ENCODE measurements at places on chromosomes 12 and 14.

DNA sequence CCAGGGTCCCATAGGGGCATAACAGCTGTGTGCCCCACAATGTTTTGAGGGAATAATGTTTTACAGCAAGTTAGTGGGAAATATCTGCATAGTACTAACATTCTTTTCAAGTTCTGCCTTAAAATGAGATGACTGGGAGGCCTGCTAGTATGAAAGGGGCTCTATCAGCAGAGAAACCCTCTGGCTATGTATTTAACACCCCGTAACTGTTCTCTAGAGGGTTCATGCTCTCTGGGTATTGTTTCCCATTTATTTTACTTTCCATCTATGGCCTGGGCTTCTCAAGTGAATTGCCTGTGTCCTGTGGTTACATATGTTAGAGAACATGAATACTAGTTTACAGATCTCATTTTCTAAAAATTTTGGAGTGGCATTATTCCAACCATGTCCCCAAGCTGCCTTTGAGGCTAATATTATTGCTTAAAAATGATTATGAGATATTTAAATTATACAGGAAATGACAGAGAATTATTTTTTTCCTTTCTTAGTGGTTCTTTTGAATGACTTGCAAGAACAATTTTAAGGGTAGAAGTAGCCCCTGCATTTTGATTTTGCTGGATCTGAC is 37.5 kb downstream of the GNG2 start:
- DNase-seq = no peak

DNA sequence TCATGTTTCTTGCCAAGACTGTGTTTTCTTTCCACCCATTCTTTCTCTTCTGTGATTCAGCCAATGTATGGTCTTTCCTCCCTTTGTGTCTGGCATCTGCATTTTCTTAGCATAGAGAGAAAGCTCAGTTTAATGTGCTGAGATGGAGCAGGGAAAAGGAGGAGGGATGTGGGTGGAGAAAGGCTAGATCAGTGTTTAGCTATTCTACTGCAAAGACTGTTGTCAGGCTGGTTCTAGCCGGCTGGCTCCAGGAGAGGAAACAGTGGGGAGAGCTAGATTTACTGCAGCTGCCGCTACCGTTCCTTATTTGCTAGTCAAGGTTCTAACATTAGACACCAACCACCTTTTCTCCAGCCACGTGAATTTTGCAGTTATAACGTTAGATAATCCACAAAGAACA is 5.2 kb upstream of the RIMKLB start:
- no peak for DNase-seq

DNA sequence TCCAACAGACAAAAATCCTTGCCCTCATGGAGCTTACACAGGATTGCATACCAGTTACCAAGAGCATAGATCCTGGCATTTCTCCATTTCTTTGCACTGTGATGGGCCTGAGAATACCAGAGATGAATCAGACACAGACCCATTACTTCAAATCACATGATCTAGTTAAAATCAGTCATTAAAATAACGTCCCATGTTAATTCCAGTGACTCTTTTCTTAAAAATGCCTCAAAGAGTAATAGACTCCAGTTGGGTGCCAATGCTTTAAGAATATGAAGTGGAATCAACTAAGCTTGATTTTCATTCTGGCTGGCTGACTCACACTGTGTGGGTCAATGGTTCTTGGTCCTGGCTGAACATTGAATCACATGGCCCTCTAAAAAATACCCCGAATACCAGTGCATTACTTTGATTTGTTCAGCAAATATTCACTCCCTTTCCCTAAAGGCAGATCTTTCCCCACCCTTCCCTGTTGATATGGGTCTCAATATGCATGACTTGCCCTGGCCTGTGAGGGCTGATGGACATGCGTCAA is 11.0 kb downstream of the ASB2 start:
- no peak for DNase-seq

- no peak for DNase-seq
Measured at GRCh38 chr14:91256661-91257060, 12.2 kb upstream of the GPR68 start.

- no peak for DNase-seq
Measured at GRCh38 chr14:61593330-61593729, 102.0 kb upstream of the HIF1A start.

GRCh38 chr12:41205070-41205709 is 17.1 kb downstream of the PDZRN4 start:
- no peak for DNase-seq

GRCh38 chr14:92564344-92565039 is 50.9 kb downstream of the RIN3 start:
- DNase-seq = no peak

DNA sequence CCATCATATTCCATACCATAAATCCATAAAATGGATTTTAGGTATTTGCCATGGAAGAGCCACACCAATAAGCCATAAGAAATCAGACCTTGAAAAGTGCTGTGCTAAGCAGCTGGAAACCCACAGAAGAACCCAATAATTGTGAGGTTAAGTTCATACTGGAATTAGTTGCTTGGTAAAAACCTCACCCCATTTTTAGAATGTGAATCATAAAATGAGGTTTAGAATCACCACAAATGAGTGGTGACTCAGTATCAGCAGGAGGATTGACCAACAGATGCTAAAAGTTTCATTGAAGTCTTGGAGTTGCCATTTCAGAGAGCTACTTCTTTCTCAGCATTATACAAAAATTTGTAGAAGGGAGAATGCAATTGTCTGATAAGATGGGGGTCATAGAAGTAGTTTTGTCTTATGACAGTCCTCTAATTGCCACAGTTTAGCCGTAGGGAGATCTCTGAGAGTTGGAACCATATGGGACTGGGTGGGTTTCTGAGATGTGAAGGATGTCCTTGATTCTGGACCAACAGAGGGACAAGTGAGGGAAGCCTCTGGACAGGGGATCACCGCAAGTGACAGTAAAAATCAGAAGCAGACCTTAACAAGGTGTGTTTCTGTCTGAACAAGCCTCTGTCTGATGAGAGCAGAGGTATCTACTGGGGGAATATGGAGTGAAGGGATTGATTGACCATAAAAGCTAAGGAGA is 1.4 kb upstream of the STON2 start:
- no peak for DNase-seq

- no peak for DNase-seq
Measured at GRCh38 chr14:47392326-47392725, 283.1 kb downstream of the MDGA2 start.

DNA sequence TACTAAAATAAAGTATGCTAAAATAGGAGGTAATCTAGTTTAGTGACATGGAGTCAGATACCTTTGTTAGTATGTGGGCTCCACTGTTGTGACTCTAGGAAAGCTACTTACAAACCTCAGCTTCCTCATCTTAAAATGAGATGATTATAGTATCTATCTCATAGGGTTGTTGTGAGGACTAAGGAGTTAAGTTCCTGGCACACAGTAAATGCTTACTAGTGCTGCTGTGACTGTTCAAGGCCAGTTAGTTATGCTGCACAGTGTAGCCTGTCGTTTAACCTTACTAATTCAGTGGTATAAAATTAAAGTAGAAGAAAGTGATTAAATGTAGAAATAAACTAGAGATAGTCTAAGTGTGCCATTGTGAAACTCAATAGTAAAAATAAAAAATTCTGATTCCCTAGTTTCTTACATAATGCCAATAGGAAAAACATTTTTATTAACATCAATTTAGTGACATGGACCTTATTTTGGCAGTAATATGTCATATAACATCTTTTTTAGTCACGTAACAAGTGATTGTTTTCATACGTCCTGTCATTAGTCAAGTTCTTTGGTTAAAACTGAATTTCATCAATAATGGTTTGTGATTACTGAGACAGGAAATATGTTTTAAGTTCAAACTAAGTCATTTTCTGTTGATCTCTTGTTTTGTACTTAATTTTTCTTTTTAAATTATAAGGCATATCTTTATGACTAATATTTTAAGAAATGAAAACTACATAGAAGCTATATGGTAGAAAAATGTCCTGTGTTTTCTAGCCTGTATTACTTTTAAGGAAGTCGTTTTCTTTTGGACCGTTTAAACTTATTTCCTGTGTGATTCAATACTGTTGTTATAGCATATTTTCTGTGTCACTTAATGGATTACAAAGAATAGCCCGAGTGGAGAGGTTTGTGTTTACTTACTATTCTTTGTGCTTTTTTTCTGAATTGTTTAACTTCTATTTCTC is 74.0 kb downstream of the PCNX1 start:
- DNase-seq = no peak

DNA sequence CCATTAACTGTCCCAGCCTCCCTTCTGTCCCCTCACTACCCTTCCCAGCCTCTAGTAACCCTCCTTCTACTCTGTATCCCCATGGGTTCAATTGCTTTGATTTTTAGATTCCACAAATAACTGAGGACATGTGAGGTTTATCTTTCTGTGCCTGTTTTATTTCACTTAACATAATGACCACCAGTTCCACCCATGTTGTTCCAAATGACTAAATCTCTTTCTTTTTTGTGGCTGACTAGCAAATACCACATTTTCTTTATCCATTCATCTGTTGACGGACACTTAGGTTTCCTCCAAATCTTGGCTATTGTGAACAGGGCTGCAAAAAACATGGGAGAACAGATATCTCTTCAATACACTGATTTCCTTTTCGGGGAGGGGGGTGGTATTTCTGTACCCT is 65.7 kb downstream of the PRKD1 start:
- DNase-seq = no peak

GRCh38 chr12:16939871-16940306 is 333.9 kb upstream of the LMO3 start:
- DNase-seq = peak; percentile 73

GRCh38 chr12:50174971-50175715 is 8.0 kb upstream of the CERS5 start:
- DNase-seq = peak; percentile 39

All from HL-60 (cell line).